ENCODE measurements at places on chromosomes 12 and 14.

DNA sequence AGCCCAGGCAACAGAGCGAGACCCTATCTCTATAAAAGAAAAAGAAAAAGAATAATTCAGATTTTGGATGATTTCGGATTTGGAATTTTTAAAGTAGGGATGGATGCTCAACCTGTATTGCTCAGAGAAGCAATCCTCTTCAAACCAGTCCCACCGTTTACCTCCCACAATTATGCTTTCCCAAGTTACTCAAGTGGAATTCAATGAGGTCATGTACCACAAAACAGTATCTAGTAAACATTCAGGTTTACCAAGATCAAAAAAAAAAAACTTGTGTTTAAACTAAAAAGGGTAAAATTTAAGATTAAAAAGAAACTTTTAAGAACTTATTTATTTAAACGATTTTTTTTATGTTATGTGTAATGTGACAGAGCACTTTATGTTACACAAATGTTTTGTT, 2.5 kb downstream of the KDM5A start:
- no peak for DNase-seq

- peak; percentile 34 for DNase-seq
Observed at GRCh38 chr14:59483363-59483762, 845 bp downstream of the L3HYPDH start.

- no peak for DNase-seq
Observed at GRCh38 chr12:50845021-50845647, 2.4 kb downstream of the TMPRSS12 start.

GRCh38 chr14:104342435-104343293, 204.3 kb downstream of the KIF26A start:
- DNase-seq, result no peak

GRCh38 chr14:70919774-70920173, 12.5 kb downstream of the PCNX1 start:
- no peak for DNase-seq

DNA sequence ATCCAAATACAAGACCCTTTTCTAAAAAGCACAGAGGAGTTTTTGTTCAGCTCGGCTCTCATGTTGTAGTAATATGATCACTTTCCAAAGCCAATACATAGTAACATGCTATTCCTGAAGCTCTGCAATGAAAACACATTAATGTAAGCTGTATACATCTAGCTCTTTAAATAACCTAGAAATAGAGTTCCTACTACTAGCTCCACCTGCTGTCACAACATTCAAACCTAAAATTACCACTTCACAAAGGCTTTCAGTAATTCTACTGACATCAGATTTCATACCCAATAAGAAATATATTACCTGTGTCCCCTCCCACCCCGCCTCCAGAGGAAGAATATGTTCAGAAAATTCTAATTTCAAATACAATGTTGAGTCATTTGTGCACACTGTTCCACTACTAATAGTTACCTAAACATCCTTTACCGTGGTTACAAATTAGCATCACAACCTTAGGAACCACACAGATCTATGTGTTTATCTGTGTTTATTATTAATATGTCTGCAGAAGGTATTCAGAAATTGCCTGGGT, 17.8 kb downstream of the EFCAB11 start:
- DNase-seq, result no peak

GRCh38 chr14:63245893-63246292, 41.6 kb downstream of the RHOJ start:
- DNase-seq, result no peak

DNA sequence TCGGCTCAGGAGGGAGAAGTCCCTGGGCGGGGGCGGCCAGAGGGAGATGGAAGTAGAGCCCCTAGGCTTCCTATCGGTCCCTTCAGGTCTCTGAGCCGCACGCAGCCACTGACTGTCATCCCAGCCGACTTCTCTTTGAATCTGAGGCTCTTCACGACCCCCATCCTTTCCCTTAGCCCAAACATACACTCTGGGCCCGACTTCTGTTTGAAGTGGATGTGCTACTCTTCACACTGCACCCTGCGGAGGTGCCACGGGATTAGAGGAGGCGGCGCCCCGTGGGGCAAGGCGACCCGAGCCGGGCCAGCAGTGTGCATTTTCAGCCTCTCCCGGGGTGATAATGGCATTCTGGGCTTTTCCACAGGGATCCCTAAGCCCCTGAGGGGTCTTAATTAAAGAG, 6.0 kb upstream of the DACT1 start:
- no peak for DNase-seq

- no peak for DNase-seq
Observed at GRCh38 chr14:22407033-22407432, 182.0 kb downstream of the DAD1 start.

DNA sequence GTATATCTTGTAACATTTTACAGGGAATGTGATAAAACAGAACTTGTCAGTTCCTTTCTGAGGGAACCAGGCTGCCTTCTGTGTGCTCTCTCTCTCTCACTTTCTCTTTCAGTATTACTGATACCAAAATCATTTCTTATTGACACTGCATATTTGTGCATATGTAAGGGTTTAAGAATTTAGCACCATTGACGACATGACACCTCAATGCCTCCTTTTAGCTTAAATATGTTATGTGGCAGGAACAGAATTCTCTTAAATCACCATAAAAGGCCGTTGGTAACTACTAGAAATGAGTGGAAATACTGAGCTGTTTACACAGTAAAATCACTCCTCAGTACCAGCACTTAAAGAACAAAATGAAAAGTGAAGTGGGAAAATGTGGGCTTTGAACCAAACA, 457.7 kb upstream of the SYT1 start:
- no peak for DNase-seq

- no peak for DNase-seq
Observed at GRCh38 chr14:34718750-34719304, 4.4 kb upstream of the CFL2 start.

Measured in occipital lobe (tissue), 3 donors.